ENCODE measurements at places on chromosomes 7 and 10.

- peak; percentile 1 for DNase-seq
These were observed 531 bp downstream of the IKZF1 start for GRCh38 chr7:50304911-50305582.

- DNase-seq = no peak
These were observed 10.9 kb downstream of the CALCR start for GRCh38 chr7:93563584-93563983.

GRCh38 chr10:108771106-108771505 is 1152.2 kb downstream of the XPNPEP1 start:
- no peak for DNase-seq

DNA sequence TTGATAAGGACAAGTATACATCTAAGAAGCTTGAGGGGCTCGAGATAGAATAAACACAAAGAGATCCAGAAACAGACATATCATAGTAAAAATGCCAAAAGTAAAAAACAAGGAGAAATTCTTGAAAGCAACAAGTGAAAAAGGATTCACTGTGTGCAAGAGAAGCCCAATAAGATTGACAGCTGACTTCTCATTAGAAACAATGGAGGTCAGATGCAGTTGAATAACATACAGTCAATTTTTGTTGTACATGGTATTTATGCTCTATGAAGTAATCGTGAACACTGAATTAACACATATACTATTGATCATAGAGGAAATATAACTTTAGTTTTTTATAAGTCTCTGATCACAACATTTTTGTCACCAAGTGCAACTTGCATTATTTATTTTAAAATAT is 982.8 kb upstream of the SORCS1 start:
- no peak for DNase-seq

DNA sequence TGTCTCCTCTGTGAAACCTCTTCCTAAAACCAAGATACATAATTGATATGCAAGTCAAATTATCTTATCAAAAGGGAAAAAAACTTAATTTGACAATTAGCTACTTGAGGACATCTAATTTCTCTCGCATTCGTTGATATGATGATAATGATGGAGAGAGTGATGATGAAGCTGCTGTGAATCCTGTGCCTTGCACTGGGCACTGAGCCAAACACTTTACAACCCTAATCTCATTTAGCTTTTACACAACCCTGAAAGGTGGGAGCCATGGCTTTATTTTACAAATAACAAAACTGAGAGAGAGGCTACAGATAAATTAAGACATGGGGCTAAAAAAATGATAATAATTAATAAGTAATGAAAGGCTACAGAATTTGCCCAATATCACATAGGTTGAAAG is 176.0 kb downstream of the NOC3L start:
- no peak for DNase-seq

- no peak for DNase-seq
These were observed 693.3 kb downstream of the GRID1 start for GRCh38 chr10:85673270-85673669.

GRCh38 chr7:111783854-111784253 is 221.6 kb upstream of the IMMP2L start:
- no peak for DNase-seq

DNA sequence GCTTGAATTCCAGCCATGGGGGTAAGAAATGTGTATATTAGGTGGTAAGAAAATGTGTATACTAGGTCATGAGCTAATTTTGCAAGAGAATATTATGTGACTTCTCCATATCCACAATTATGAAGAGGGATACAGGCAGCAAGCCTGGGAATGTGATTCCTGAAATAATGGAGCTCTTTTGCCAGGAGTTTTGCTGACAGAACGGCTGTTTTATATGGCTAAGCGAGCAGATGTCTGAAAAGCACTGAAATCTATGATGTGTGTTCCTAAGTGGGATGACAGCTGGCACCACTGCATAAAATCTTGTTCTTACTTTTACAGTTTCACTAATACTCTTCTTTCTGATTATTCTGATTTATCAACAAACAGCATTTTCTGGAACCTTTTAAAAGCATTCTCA is 386.0 kb upstream of the HPS1 start:
- no peak for DNase-seq

GRCh38 chr10:131275691-131276090 is 35.8 kb downstream of the TCERG1L start:
- no peak for DNase-seq

GRCh38 chr7:56092789-56093531 is at the start of gene PHKG1:
Gene PHKG1, minus strand, starts transcription at chr7:56092952. Its CDS starts 4,011 bp downstream, at chr7:56088941.
- peak; percentile 91 for DNase-seq

- no peak for DNase-seq
These were observed 80.9 kb downstream of the LRMDA start for GRCh38 chr10:75512203-75512933.
